ENCODE measurements at places on chromosomes 16 and 17. TPM values are rescaled to one million over a fixed set of nuclear protein-coding genes. Genes with fewer than 3 reads are reported as not detected.

DNA sequence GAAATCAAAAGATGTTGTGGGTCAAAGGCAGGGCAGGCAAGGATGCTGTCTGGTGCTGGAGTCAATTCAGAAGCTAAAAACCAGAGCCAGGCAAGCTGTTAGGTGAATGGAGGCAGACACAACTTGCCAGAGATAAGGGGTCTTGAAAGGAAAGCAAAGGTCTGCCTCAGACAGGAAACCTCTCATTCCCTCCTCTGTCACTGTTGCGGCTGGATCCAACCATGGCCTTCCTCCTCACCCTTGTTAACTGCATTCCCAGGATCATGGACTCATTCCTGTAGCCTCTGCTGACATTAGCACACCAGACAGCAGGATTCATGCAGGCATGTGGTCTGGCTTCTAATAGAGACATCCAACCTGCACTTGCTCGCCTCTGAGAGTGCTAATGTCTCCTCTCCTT lies 186.7 kb upstream of the HS3ST3A1 start:
- no peak for DNase-seq

DNA sequence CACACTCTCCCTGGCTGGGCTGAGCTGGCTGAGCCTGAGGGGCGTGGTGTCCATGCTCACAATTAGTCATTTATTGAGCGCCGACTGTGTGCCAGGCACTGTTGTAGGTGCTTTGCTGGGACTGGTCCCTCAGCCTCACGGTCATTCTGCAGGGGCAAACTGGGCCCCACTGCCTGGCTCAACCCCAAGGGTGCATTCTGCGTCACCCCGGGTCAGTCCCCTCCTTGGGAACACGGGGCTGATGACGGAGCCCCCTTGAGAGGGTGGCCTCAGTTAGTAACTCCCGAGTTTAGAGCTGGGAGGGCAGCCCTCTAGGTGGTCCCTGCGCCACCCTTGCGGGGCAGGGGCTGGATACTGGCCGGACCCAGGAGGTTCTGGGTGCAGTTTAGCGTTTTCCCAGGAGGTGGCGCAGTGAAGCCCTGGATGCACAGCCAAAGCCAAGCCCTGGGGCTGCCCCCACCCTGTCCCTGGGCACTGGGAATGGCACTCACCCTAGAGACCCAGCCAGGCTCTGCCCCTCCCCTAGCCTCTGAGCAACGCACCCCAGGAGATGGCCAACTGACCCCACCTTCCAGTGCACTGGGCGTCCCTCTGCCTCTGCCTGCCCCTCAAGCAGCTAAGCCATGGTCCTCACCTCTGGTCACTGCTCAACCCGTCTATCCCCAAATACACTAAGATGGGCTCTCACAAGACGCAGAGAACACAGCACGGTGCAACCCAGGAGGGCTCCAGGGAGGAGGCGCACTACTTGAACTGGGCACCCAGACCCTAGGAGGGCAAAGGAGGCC lies 243.2 kb upstream of the GSE1 start:
- no peak for DNase-seq

- no peak for DNase-seq
Measured at GRCh38 chr16:73323880-73324279, 276.0 kb upstream of the ZFHX3 start.

- no peak for DNase-seq
Measured at GRCh38 chr17:50272711-50273653, 1.3 kb upstream of the TMEM92 start.

DNA sequence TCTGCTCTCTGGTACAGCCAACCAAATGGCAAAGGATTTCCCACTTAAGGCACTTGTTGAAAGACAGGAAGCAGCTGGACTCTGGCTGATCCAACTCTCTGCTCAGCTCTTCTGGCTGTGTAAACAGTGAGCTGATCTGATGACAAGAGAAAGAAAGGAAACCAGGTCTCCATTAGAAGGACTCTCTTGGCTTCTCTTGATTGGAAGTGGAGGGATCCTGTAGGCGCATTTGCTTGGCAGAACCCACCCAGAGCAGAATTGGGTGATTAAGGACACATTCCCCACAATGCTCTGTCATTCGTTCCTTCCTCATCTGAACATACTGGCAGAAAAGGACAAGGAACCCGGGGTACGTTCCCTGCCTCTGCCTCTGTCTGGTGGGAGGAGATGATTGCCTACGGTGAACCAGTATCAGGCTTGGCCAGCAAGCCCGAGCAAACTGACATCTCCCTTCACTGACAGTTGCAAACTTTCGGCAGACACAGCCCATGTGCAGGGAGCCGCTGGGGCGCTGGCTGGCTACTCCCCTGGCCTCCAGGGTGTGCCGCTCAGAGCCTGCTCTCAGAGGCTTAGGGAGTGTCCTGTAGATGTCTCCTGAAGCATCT lies 29.1 kb downstream of the LDHD start:
- DNase-seq, result no peak

ARHGAP44 gene
- total RNA-seq, result 4.6 TPM

TEDC2 gene
- not detected for total RNA-seq

TEX19 gene
- not detected for total RNA-seq
